Heart left ventricle (tissue), 16 donors: ENCODE measurements at places on chromosomes 2 and 18. TPM values are rescaled to one million over a fixed set of nuclear protein-coding genes. Genes with fewer than 3 reads are reported as not detected.

- no peaks in the 10 kb centered on the region for H3K27me3 ChIP-seq
- no peak for DNase-seq
- H3K36me3 ChIP-seq: no peaks in the 10 kb centered on the region
- no peak overlapping the region for H3K4me3 ChIP-seq
- no peak overlapping the region for H3K27ac ChIP-seq
- H3K4me1 ChIP-seq: no peaks in the 10 kb centered on the region
Measured at GRCh38 chr2:22894761-22895160, 490.2 kb upstream of the KLHL29 start.

GRCh38 chr2:72082021-72082601 lies 65.6 kb downstream of the CYP26B1 start:
- no peaks in the 10 kb centered on the region for H3K4me1 ChIP-seq
- no peak overlapping the region for H3K4me3 ChIP-seq
- no peaks in the 10 kb centered on the region for H3K36me3 ChIP-seq
- no peaks in the 10 kb centered on the region for H3K27me3 ChIP-seq
- DNase-seq: no peak
- H3K27ac ChIP-seq: no peak overlapping the region

GKN1 gene
- total RNA-seq: not detected

DNA sequence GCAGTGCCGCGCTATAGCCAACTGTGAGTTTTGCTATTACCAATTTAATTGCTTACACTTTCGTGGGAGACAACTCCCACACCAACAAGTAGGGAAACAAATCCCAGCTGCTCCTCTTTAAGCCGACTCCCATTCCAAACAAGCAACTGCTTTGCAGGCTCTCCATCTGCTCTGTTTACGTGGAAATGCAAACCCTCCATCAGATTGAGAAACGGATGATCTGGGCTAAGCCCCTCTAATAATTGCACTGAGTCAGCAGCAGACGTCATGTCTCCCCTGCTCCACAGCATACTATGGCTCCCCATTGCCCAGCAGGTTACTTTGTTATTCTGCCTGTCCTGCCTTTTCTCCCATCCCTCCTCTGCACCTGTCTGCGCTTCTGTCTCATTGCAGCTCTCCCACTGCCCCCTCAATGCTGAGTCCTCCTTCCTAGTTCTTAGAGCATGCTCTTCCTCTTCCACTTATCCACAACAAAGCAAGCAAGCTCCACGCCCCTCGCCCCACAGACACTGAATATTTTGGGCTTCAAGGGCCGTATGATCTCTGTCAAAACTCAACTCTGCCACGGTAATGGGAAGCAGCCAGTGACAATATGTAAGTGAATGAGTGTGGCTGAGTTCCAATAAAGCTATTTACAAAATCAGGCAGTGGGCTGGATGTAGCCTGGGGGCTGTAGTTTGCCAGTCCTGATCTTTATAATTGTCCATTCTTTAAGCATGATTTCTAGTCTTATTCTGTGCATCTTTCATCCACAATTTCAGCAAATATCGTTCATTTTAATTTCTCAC lies 39.5 kb upstream of the ARL4C start:
- no peaks in the 10 kb centered on the region for H3K4me1 ChIP-seq
- peaks cover 19% of the 10 kb centered on the region for H3K27me3 ChIP-seq
- no peak for DNase-seq
- H3K36me3 ChIP-seq: no peaks in the 10 kb centered on the region
- no peak overlapping the region for H3K4me3 ChIP-seq
- no peak overlapping the region for H3K27ac ChIP-seq

SSB gene
- 60.6 TPM for total RNA-seq

DNA sequence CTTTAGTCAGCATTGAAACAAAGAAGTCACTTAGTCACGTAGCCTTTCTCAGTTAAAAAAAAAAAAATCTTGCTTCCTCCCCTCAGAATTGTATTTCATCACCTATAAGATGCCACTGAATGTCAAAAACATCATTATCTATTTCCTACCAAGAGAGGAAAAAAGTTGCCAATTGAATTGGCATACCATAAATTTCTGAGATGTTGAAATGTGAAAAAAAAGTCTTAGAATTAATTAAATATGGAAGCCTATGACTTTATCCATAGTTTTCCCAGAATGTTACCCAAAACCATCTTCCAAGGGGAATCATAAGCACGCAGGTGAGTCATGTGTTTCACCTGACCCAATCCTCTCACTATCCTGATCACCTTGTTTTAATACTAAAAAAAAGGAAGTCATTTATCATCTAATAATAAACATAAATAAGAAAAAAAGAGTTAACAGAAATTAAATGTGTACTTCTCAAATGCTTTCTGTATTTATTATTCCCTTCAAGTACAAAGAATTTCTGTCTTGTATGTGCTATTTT lies 205.7 kb downstream of the TCF4 start:
- H3K4me3 ChIP-seq: no peak overlapping the region
- H3K27ac ChIP-seq: no peak overlapping the region
- H3K27me3 ChIP-seq: no peaks in the 10 kb centered on the region
- H3K36me3 ChIP-seq: no peaks in the 10 kb centered on the region

AKAIN1 gene
- total RNA-seq: not detected

AGAP1 gene
- total RNA-seq: 16.5 TPM

GRCh38 chr18:56789004-56789888 lies 138.1 kb downstream of the WDR7 start:
- H3K4me3 ChIP-seq: peak overlapping the region; percentile 9
- no peaks in the 10 kb centered on the region for H3K4me1 ChIP-seq
- peak; percentile 56 for DNase-seq
- no peaks in the 10 kb centered on the region for H3K27me3 ChIP-seq
- H3K36me3 ChIP-seq: peaks cover 20% of the 10 kb centered on the region

GRCh38 chr2:97769308-97769707 lies 55.9 kb downstream of the ZAP70 start:
- no peak overlapping the region for H3K4me3 ChIP-seq
- H3K4me1 ChIP-seq: peaks cover 5% of the 10 kb centered on the region
- H3K36me3 ChIP-seq: peaks cover 65% of the 10 kb centered on the region
- no peaks in the 10 kb centered on the region for H3K27me3 ChIP-seq
- no peak for DNase-seq

- H3K27me3 ChIP-seq: no peaks in the 10 kb centered on the region
- H3K27ac ChIP-seq: no peak overlapping the region
- no peaks in the 10 kb centered on the region for H3K36me3 ChIP-seq
- H3K4me1 ChIP-seq: peaks cover 37% of the 10 kb centered on the region
- peak overlapping the region; percentile 31 for H3K4me3 ChIP-seq
Measured at GRCh38 chr2:105790461-105791149, 45.9 kb downstream of the NCK2 start.

GRCh38 chr18:34509879-34510586 lies 200.1 kb upstream of the DTNA start:
- no peak overlapping the region for H3K4me3 ChIP-seq
- H3K36me3 ChIP-seq: no peaks in the 10 kb centered on the region
- peak overlapping the region; percentile 51 for H3K27ac ChIP-seq
- H3K27me3 ChIP-seq: no peaks in the 10 kb centered on the region

RGPD8 gene
- total RNA-seq: 7.0 TPM

- DNase-seq: no peak
- H3K4me3 ChIP-seq: no peak overlapping the region
- H3K27me3 ChIP-seq: no peaks in the 10 kb centered on the region
- H3K4me1 ChIP-seq: no peaks in the 10 kb centered on the region
- H3K36me3 ChIP-seq: no peaks in the 10 kb centered on the region
Measured at GRCh38 chr18:29181151-29181901, 1004.4 kb upstream of the CDH2 start.

GRCh38 chr2:118177318-118177717 lies 89.0 kb downstream of the INSIG2 start:
- peaks cover 7% of the 10 kb centered on the region for H3K27me3 ChIP-seq
- no peak for DNase-seq
- H3K27ac ChIP-seq: no peak overlapping the region
- no peak overlapping the region for H3K4me3 ChIP-seq

GAL3ST2 gene
- not detected for total RNA-seq

TDRD15 gene
- 0.08 TPM for total RNA-seq

- no peak for DNase-seq
- no peak overlapping the region for H3K4me3 ChIP-seq
- no peak overlapping the region for H3K27ac ChIP-seq
- H3K27me3 ChIP-seq: no peaks in the 10 kb centered on the region
- no peaks in the 10 kb centered on the region for H3K36me3 ChIP-seq
Measured at GRCh38 chr2:221060376-221060775, 511.7 kb downstream of the EPHA4 start.
